Hippocampal formation (tissue), 2 donors: ENCODE measurements at places on chromosomes 12 and 14.

GRCh38 chr12:99153293-99153692 lies 494.3 kb upstream of the GARIN6 start:
- DNase-seq: no peak

DNA sequence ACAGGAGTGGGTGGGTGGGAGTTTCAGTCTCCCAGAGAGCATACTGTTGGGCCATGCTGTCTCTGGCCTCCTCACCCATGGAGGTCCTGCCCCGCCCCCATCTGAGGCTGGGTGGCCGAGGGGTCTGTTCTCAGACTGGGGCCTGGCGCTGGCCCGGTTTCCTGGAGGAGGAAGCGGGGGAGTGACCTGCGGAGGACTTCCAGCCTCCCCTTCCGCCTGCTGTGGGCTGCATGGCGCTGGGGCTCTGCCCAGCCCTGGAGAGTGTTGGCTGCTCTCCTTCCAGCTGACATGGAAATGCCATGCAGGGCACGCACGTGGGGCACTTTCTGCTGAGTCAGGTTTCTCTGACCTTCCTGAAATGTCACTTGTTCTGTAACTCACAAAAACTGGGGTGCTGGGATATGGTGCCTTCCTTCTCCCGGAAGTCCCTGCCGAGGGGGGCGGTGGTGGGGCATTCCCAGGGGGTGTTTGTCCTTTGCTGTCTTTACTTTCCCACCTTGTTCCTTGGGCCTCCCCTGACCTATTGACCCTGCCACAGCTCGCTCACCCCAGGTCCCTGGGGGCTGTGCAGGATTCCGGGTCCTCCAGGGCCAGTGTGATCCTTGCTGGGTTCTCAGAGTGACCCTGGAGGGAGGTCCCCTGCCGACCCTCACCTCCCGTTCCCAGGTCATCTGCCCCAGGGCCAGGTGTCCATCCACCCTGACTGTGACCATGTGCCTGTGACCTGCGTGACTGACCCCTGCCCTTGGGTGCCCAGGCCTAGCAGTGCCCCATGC lies 23.6 kb downstream of the PACS2 start:
- DNase-seq: peak; percentile 39

DNA sequence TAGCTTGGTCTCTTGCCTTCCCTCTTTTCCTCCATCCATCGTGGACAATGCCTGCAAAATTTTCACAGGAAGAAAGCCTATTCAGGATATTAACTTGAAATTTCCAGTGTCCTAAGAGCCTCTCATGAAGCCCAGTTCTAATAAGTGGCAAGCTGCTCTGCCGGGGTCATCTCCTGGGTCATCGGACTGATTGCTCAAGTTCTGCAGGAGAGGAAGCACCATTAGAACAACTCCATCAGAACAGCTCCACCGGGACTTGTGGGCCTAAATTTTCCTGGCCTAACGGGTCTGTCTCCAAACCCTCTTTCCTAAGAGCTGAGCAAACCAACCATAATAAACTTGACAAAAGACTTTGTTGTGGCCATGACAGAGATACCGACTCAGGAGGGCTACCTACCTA lies 13.9 kb downstream of the ERG28 start:
- no peak for DNase-seq

DNA sequence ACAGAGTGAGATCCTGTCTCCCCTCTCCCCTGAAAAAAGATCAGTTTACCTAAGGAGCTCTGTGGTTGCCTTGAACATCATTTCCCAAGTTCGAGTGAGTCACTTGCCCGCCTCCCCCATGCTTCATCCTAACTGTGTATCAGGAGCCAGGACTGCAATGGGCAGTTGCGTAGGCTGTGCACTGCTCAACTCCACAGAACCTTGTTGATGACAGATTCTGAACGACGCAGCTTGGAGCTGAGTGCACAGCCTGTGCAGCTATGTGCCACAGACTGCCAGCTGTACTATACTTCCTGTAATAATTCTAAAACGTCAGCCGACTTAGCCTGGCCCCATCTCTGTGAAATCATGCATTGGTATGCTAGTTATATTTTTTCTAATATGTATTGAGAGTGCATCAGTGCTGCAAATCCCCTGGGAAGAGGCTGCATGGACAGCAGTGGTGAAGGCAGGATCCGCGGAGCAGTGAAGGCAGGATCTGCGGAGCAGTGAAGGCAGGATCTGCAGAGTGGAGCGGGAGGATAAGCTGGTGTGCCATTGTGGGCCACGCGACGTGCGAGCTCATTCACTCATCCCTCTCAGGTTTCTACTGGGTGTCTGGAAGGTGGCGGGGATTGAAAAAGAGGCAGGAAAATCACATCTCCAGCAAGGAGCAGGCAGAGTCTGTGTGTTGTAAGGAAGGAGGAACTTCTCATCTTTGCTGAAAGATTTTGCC lies 80.8 kb downstream of the GALNT9 start:
- no peak for DNase-seq

GRCh38 chr14:71322655-71323250 lies 415.5 kb downstream of the PCNX1 start:
- DNase-seq: peak; percentile 79

DNA sequence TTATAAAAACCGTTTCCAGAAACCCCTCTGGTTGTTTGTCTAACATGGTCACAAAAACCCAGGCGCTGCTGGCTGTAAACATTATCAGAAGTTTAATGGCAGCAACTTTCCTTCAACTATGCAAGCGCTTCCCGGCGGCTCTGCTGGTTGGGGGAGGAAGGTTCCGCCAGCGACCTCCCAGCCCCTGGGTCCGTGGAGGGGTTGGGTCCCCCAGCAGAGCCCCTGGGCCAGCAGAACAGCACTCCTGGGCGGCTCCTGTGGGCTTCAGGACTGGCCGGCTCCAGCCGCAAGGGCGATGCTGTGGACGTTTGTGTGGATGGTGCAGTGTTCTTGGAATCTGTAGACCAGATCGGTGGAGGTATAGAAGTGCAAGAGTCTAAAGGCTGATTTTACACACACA lies 26.0 kb downstream of the LRCOL1 start:
- no peak for DNase-seq

DNA sequence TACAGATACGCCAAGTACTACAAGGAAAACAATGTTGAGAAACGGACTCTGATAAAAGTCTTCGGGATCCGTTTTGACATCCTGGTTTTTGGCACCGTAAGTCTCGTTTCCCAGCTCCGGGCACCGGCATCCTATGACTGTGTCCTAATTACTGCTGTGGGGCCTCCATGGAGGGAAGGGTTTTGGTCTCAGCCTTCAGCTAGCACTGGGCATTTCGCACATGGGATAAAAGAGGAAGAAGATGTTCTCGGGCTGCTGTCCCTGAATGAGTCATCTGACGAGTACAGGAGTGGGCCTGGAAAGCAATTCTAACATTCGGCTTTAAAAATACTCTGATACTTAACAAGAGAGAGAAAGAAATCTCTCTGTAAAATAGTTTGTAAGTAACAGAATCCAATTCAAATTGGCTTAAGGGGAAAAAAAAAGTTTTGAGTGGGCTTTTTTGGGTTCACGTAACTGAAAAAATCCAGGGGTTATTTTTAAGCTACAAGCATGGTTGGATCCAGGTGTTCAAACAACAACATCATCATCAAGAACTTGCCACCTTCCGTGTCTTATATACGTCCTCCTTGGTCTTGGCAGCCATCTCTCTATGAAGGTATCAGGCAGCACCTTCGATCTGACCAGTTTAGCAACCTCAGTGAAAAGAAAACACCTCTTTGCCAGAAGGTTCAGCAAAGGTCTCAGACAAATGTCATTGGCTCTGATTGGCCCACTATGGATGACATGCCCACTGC lies 34.4 kb upstream of the P2RX4 start:
- DNase-seq: peak; percentile 31

DNA sequence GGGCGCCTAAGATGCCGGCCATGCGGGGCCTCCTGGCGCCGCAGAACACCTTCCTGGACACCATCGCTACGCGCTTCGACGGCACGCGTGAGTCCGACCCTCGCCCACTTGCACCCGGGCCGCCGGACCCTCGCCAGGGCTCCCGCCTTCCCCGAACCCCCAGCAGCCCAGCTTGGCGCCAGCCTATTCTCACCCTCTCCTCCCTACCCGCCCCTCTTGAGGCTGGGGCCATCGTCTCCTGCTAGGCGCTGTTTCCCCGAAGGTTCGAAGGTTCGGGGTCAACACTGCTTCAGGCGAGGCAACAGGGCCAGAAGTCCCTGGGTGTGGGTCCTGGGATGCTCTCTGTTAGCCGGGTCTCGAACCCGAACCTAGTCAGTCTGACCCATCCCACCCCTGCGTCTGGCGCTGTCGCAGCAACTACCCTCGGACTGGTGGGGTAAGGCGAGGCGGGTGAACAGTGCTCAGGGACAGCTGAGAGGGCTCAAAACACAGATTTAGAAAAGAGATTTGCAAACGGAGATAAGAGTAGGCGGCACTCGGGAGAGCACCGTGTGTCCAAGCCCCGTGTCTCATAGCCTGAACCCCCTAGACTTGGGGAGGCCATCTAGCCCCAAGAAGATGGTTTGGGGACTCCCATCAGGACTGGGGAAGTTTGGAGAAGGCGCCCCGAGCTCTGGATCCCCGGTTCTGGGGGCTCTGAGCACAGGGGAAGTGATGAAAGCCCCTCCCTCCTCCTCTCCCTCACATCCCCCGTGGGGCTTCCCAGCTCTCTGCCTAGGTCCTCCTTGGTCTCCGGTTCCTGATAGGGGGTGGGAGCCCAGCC lies 787 bp downstream of the KCNH3 start:
- DNase-seq: no peak

DNA sequence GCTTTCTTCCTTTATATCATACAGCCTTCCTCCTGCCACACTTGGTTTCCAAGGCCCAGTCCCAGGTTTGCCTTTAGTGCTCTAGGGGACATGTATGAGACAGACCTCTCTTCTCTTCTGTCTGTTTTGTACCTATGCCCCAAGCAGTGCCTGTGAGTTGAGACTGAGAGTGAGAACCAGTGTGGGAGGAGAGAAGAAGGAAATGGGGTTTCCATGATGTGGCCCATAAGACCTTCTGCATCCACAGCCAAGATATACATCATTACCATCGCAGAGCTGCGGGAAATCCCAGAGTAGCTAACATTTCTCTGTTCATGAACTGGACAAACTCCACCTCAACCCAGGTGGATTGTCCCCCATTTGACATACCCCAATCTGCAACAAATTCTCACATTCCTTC lies 2.8 kb downstream of the TESPA1 start:
- DNase-seq: no peak

GRCh38 chr12:96424601-96425000 lies 24.4 kb upstream of the CDK17 start:
- no peak for DNase-seq
